ENCODE measurements at places on chromosomes 5 and 9.

DNA sequence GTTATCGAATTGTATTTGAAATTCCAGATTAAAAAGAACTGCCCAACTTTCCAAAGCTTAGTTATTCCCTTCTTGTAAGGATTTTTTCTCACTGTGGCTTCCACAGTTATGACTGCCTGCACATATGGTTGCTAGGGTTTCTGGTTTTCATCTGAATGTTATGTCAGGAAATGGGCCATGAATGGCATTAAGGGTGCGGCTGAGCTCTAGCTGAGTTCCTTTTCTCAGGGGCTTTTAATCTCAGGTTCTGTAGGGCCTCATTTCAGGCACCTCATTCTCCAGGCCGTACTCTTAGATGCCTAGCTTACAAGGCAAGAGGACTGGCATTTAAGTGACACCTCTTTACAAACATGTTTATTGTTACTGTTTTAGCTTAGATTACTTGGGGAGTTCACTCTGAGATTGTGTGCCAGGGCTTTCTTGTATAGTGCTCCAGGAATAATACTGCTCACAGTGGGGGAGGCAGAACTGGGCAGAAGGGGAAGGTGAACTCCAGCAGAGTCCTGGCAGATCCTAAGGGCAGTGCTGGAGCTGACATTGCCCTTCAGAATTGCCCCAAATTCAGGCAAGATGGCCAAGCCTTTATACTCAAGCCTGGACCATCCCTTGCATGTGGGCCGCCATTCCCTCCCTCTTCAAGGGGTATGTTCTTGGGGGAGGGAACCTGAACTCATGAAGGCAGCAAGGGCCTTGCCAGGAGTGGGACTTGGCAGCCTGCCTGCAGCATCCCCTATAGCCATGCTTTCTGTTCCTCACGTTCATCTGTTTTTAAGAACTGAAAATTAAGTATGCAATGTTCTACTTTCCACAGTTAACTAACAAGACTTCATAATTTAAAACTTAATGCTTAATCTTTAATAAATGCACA is 111.5 kb downstream of the KDM4C start:
- DNase-seq = no peak

DNA sequence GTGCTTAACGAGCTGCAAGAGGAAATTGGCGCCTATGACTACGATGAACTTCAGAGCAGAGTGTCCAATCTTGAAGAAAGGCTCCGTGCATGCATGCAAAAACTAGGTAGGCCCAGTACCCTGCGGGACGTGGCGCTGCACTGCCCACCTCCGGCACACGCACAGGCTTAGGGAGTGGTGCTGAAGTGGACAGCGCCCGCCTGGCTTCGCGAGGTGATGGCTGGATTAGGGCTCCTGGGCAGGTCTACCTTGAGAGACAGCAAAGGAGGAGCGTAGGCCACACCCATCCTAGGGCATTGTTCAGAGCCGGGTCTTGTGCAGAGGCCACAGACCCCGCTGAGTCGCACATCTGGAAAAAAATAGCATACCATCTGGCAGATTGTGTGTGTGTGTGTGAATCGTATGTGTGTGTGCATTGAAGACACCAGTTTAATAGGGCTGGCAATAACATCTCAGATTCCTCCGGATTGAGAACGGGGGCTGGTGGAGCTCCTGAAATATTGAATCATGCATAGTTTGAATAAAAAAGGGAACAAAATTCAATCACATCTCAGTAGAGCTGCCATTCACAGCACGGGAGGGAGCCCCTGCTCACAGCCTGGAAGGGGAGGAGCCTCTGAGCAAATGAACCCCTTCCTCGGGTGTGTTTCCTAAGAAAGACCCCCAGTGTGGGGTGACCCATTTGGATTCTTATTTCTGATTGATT is 11.1 kb downstream of the OLFM1 start:
- DNase-seq = no peak

GRCh38 chr5:1785984-1786383 is 13.7 kb downstream of the MRPL36 start:
- DNase-seq = no peak

- no peak for DNase-seq
These were observed 334.5 kb downstream of the TLR4 start for GRCh38 chr9:118038713-118039112.

DNA sequence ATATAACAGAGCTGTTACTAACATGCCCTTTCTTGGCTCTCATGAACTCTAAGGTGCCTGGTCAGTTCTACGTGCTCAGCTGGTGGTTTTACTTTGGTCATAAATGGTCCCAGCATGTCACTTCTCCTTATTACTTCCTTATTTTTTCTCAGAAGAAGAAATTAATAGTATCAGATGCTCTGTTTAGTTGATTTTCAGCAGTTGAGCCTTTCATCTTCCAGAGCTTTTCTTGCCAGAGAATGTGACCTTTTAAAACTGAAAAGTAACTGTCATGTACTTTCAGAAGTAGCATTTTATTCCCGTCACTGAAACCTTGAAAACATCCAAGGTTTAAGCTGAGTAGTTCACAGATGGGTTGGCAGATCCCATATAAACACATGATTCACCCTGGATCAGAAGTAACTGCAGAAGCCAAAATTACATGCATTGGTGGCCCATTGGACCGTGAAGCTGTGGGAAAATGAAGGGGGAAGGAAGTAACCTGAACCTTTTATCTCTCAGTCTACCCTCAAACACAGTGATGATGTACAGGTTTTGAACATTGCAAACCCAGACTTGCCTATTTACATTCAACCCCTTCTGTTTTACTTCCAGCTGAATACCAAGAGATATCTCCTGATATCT is 50.5 kb downstream of the HACD4 start:
- no peak for DNase-seq

DNA sequence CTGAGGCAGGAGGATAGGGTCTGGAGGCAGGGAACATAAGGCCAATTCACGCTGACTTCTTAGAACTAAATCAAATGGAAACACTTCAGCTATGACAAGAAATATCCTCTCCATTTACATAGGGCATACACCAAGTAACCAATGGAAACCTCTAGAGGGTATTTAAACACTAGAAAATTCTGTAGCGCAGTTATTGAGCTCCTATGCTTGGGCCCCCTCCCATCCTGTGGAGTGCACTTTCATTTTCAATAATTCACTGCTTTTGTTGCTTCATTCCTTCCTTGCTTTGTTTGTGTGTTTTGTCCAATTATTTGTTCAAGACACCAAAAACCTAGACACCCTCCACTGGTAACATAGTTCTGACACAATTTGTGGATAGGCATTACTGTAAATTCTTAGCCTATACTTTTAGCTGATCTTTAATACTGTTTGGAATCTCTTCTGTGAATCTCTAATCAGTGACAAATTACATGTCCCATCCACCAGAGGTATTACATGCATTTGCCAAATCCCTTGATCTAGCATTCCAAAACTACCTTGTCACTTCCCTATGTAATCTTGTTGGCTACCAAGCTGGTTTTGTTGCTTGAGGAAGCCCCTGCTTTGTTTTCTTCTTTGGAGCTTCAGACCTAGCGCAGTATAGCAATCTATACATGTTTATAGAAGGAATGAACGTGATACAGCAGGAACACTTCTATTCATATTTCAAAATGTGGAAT is 61.6 kb downstream of the ST8SIA4 start:
- DNase-seq = no peak

DNA sequence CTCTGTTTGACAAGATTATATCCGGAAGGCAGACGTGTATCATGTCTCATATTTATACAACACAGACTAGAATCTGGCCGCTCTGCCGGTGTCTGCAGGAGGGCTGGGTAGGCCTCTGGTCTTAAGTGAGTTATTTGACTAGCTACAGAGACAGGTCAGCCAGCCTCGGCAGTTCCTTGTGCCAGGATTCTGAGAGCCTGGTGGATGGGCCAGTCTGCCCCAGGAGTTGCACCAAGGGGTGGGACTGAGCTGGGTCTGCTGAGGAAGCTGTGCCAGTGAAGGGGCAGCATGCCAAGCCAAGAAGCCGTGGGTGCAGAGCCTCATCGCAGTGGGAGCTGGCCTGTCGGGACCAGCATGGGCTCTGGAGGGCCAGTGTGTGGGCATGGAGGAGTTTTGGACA is 7.1 kb downstream of the SNX18 start:
- no peak for DNase-seq

DNA sequence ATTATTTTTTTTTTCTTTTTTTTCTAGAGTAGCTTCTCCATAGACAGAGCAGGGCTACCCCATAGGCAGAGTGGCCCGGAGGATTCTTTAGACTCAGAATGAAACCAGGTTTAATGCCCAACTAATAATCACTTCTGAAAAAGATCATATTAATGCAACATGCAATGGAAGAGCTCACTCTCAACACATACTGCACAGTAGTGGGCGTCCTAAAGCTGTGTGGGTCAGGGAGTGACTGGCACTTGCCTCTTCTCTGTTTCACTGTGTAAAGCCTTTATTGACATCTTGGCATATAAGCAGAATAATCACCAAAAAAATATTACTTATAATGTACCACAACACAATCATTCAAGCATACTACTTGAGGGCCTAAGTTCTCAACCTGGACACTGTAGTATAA is 11.1 kb downstream of the PWWP2A start:
- no peak for DNase-seq

DNA sequence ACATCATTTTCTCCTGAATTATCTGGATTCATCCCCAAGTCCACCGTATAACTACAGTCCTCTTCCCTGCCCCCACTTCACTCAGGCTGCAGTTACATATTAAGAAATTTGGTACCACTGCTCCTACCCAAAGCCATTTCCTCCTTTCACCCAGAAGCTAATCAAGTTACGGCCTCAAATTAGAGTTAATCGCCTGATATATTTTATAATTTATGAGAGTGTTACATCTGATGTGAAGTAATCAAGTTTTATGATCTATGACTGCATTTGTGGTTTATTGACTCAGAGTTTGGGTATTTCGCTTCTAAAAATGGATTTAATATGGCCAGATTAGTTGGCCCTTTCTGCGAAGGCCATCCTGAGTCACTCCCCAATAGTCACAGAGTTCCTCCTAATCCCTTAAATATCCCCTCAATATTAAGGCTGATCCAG is 223.6 kb upstream of the KIF2A start:
- no peak for DNase-seq

DNA sequence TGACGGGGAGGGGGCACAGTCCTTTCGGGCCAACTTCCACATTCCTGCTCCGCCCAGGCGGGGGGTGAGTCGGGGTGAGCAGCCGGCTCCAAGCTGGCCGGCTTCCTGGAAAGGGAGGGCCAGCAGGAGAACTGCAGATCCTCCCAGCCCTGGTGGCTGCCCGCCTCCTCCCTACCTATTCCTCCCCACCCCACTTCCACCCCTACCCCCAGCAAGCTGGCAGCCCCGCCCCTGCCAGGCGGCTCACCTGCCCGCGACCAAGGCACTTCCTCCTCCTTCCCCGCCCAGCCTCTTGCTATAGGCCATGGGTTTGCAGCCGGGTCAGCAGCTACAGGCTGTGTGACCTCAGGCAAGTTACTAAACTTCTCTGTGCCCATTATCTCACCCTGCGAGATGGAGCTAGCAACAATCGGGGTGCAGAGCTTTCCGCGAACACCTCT is 5.6 kb upstream of the IRF1 start:
- no peak for DNase-seq

DNA sequence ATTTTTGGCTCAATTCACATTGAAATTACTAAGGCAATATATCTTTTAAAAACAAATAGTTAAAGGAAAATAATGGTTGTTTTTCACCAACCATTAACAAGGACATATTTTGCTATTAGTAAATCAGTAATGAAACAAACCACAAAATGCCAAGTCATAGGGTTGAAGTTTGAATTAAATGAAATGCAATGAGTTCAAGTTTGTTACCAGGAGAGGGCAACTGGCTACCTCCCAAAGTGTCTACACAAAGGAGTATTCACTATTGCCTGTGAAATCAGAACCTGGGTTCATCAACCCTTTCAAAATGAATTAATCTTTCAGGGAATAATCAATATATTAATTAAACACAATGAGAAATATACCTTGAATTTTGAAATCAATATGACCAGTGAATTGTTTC is 138.4 kb upstream of the DMRTA1 start:
- DNase-seq = no peak

GRCh38 chr9:109974143-109974917 is 194.3 kb downstream of the PALM2AKAP2 start:
- peak; percentile 62 for DNase-seq

- DNase-seq = no peak
These were observed 15.2 kb upstream of the HOMER1 start for GRCh38 chr5:79529110-79529509.

- no peak for DNase-seq
These were observed 6.3 kb downstream of the MRPL36 start for GRCh38 chr5:1793301-1793740.

- DNase-seq = no peak
These were observed 5.6 kb upstream of the IL7R start for GRCh38 chr5:35850967-35851680.

DNA sequence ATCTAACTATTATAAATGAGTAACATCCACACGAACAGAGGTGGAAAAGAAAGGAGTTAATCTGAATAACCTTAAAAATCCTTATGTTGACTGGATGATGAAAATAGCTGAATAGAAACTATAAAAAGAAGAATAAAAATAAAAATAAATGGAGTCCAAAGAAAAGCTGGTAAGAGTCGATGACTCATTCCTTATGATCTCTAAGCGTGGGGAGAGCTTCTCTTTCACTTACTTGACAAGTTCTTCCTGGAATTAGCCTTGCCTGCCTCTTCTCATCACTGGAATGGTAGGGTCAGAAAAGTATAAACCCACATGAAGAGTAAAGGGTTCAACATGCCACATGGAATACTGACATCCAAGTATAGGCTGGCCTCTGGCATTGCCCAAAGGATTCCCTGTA is 477.0 kb upstream of the RGMB start:
- no peak for DNase-seq

DNA sequence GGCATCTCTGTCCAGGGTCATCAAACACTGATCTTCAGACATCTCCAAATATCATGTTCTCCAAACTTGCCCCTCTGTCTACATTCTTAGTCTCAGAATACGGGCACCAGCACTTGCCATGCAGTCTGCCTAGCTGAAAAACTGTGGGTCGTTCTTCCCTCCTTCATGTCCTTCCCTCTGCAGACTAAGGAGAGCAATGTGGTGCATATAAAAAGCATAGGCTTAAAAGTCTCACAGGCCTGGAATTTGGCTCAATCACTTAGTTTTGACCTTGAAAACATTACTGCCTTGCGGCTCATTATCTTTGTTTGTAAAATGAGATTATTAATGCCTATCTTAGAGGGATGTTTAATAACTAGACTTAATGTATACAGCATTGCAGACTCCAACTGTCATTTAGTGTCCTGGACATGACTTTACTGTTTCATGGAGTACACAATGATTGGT is 362.8 kb downstream of the NPR3 start:
- DNase-seq = no peak

- no peak for DNase-seq
These were observed 440.0 kb upstream of the MPDZ start for GRCh38 chr9:13719446-13719845.

- DNase-seq = no peak
These were observed 28.3 kb downstream of the TCF7 start for GRCh38 chr5:134142806-134143205.

Data from GM18507 (cell line).